ENCODE measurements at places on chromosomes 2 and 18.

DNA sequence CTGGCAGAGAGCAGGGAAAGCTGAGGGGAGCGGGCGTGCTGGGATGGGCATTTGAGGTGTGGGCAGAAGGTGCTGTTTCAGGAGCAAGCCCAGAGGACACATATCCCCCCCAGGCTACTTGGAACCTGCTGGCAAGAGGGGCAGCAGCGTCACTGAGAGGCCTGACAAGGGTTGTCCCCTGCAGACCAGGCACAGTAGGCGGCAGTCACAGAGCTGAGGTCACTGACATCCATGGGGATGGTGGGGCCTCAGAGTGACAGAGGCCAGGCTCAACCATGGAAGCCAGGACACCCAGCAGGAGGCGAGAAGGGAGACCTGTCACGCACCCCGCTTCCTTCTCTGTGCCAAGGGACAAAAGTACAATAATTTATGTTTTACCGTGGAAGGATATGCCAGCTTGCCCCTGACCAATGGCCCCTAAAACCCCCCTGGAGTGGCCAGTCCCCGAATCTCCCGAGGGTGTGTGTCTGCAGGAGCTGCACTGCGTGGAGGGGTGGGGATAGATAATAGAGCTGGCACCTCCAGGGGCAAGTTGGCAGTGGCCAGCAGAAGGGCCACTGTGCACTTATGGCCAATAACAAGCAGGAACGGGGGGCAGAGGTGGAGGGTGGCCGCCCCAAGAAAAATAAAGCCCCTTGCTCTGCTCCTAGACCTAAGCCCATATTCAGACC lies 86.3 kb upstream of the SLC66A3 start:
- no peak for DNase-seq

- DNase-seq, result no peak
These were observed 82.1 kb downstream of the ZFP36L2 start for GRCh38 chr2:43144263-43144662.

GRCh38 chr18:10322435-10322834 lies 132.0 kb upstream of the APCDD1 start:
- no peak for DNase-seq

- no peak for DNase-seq
These were observed 531.2 kb upstream of the VRK2 start for GRCh38 chr2:57515366-57515765.

DNA sequence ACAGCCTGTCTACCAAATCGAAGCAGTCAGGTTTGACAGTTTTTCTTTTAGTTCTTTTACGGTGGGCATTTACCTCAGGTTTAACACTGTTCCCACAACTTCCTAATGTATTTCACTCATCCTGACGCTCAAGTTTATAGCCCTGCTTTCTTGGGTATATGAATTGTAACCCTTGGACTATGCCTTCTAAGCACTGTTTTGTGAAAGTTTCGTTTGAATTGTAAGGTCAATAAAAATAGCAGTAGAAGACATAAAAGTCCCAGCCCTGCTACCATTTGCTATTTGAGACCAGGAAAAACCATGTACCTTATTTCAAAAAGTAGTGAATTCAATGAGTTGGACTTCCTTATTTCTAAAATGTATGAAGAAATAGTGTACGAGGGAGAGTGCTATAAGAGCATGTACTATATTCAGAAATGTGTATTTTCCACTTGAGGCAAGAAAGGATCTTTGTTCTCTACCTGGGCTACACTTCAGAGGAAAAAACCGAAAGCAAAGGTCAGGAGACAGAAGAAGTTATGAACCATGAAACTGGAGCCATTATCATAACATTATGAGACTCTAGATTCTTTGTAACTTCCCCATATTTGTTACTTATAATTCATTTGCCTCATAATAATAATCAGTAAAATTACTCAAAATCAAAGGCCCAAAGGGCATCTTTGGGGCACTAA lies 1.9 kb upstream of the ZC3H15 start:
- no peak for DNase-seq

DNA sequence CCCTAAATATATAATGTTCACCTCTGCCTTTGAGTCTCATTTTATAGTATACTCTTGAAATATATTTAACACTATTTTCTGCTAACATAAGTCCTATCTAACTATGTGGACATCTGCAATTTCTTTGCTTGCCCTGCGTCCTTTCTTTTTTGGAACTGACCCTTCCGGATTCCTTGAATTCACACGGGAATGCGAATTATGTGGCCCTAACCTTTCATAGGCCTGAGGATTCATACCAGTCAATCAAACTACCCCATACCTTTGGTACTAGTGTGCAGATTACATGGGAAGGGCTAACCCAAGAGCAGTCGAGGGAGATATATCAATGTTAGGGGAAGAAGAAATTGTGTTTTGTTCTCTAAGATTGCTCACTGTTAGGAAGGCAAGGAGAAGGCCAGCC lies 56.4 kb downstream of the NRXN1 start:
- DNase-seq, result no peak

DNA sequence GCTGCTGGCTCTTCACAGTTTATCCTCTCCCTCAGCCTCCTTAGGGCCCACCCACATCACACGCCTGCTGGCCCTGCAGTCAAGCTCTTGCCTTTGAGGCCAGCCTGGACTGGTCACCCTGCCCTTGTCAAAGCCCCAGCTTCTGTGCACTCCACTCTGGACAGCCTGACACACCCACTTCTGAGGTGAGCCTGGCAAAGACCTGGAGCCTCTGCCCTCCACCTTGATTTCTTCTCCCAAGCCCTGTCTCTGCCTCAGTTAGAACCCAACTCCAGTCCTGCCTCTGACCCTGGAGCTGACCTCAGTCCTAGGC lies 37.0 kb upstream of the TAF1B start:
- DNase-seq, result no peak

DNA sequence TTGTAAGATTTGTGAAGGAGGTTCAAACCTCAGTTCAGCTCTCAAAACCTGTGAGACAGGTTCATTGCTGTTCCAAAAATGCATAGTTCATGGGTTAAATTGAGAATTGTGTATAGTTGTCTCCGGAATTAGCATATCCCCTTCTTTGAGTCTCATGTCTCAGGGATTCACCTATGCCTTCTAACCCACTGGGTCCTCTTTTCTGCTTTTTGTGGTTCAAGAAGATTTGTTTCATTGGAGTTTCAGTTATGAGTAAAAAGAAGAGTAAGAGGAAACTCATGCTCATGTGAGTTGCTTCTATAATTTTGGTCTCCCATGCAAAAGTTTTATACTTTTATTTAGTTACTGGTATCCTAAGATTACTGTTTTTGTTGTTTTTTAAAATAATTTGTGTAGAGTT lies 1219.8 kb upstream of the ZEB2 start:
- DNase-seq, result no peak

- no peak for DNase-seq
These were observed 163.6 kb upstream of the ACAA2 start for GRCh38 chr18:49976795-49977560.

GRCh38 chr2:209472112-209472832 lies 48.4 kb downstream of the MAP2 start:
- DNase-seq, result no peak

GRCh38 chr2:163626639-163627109 lies 109.1 kb downstream of the FIGN start:
- DNase-seq, result no peak

GRCh38 chr2:153071090-153071489 lies 352.7 kb downstream of the ARL6IP6 start:
- no peak for DNase-seq

DNA sequence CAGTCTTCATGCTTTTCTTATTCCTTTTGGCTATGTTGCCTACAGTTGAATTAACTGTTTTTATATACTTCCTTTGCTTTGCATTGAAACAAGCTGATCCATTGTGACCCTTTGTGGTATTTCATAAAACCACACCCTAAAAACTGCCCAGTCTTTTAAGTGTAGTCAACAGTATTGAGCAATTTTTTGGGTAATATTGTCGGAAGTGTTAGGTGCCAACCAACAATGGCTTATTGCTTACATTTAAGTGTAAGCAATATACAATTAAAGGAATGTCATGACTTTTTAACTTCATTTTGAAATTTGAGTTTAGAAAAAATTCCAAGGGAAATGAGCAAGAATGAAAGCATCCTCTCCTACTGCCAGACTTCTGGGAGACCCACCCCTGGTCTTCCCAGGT lies 174.1 kb downstream of the NEDD4L start:
- no peak for DNase-seq

- DNase-seq, result no peak
These were observed 3.0 kb downstream of the KLHL41 start for GRCh38 chr2:169512525-169512924.

Data from stimulated activated CD4-positive, alpha-beta T cell treated with anti-CD3 and anti-CD28 coated beads, Interleukin-15, amount 100 ng/mL, for 1 hour (primary cell).